Stimulated activated naive CD4-positive, alpha-beta T cell treated with Interleukin-2 at 50 U/mL for 16 hours (primary cell): ENCODE measurements at places on chromosomes 6 and 20.

DNA sequence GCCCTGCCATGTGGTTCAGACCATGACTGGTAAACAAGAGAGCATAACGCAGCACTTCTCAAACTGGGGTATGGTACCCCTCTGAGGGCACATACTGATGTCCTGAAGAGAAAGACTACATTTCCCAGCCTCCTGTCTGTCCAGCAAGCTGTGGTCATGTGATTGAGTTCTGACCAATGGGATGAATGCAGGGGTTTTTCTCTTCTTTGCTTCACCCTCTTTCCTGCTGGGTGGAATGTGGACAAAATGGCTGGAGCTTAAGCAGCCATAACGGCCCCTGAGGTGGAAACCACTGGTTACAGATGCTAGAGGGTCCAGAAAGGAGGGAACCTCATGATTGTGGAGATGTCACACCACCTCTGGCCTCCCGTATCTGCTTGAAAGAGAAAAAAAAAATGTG, 19.4 kb upstream of the KCNB1 start:
- no peak for DNase-seq

DNA sequence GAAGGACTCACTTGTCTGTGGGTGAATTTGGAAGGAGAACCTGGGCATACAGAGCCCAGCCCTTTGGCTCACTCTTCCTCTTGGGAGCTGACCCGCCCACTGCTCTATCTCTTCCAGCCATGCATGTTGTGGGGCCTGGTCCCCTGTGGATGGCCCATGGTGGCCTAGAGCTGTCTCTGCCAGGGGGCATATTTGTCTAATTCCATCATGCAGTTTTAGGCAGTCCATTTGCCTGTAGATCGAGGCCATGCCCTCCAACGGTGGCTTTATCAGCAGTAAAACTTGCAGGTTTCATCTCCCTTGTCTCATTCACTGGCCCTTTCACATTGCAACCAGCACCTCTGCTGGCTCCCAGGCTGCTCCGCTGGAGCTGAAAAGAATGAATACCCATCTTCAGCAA, 12.9 kb upstream of the EZR start:
- DNase-seq = no peak

GRCh38 chr20:21322083-21322710, 19.1 kb downstream of the XRN2 start:
- DNase-seq = no peak

GRCh38 chr6:13044390-13044789, 283.9 kb downstream of the TBC1D7 start:
- no peak for DNase-seq

- no peak for DNase-seq
Measured at GRCh38 chr6:133699741-133700385, 189.1 kb upstream of the TCF21 start.

DNA sequence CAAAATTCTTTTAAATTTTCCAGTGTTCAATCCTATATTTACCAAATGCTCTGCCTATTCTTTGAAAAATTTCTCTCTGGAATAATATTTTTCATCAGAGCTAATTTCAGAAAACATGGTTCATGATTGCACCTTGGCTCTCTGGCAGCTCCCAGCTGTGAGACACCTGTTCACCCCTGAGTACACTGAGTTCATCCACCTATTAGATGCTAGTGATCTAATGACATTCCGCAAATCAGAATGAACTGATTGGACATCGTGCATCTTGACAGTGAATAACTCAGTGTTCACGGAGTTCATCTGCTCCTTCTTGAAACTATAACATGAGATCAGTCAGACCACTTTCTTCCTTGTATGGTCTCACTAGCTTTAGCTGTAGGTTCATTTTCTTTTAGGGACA, 3.9 kb upstream of the SHPRH start:
- no peak for DNase-seq

GRCh38 chr6:160035693-160036330, 66.9 kb downstream of the IGF2R start:
- DNase-seq = no peak

DNA sequence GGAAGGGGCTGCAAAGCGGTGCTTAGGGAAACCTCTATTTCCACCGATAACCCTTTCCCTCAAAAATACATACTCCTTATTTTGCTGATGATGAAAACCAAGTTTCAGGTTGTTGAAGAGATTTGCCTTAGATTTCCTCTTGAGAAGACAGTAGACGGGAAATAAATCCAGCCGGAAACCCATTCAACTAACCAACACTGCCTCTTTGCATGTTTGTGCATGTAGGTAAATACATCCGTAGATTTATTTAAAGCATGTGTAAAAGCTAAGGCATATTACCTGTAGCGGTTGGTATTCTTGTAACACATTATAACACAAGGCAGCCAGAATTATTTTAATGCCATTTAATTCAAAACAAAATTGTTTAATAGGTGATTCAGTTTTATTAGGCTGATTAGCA, 136.3 kb upstream of the SLC22A23 start:
- no peak for DNase-seq

GRCh38 chr20:24961384-24962181, 12.5 kb downstream of the CST7 start:
- no peak for DNase-seq

DNA sequence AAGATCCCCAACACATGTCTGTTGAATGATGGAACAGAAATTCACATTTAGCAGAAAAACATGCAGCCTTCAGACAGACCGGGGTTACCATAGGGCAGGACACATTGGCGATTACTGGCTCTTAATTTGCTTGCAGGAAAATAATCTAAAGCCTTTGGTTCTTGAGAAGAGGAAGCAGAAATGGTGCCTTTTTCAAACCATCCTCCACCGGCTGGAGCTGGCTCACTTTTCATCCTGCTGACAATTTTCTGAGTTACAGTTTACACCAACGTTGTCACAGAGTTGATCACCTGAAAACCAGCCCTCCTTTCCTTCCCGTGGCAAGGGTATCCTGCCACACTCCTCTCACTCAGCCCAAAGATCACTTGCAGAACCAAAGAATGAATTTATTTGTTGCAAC, 32.6 kb downstream of the SF3B5 start:
- no peak for DNase-seq

DNA sequence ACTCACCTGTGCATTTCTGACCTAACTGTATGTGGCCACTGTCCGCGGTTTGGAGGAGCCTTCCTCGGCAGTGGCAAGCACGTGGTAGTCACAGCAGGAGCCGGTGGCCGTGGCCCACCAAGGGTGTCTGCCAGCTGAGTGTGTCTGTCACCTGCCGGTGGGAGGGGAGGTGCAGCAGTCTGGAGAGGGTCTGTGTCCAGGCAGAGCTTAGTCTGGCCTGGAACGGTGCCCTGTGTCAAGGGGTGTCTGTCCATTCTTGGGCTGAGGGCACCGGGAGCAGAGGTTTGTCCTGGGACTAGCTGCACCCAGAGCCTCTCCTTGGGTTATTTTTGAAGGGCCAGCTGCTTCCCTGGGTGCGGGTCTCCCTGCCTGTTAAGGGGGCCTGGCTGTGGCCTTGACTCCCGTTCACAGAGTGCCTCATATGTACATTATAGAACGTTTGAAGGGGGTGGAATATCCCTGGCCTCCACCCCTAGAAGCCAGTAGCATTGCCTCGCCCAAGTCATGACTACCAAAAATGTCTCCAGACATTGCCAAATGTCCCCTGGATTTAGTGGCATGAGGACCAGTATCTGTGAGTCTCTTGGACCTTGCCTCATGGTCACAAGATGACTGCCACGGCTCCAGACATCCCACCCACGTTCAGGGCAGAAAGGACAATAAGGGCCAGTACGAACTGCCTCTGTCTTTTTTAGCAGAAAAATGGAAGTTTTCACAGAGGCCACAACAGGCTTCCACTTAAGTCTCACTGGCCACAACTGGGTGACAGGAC, 5.2 kb downstream of the RBM38 start:
- no peak for DNase-seq

GRCh38 chr6:134706806-134707205, 243.1 kb downstream of the ALDH8A1 start:
- DNase-seq = no peak

DNA sequence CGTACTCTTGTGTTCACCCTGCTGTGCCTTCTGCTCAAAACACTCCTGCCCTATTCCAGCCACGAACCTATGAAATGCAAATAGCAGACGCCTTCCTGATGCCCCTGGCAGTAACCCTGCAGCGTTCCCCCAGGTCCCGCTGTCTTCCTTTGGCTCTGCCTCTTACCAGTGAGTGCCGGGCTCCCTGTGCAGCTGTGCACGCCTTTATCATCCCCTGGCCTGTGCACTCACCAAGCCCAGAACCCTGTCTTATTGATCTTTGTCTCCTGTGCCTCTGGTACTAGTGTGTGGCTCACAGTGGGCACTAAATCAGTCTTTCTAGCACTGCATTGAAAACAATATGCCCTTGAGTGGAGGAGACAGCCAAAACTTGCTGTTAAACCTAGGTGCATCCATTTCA, 19.7 kb downstream of the ZDHHC14 start:
- DNase-seq = no peak

- no peak for DNase-seq
Measured at GRCh38 chr20:32387252-32387651, 29.1 kb downstream of the ASXL1 start.

- DNase-seq = peak; percentile 9
Measured at GRCh38 chr20:3781153-3781910, at the start of gene SPEF1. Gene SPEF1, minus strand, starts transcription at chr20:3781448. Its CDS starts 161 bp downstream, at chr20:3781287.

GRCh38 chr6:116070616-116071389, 10.1 kb upstream of the FRK start:
- DNase-seq = no peak

GRCh38 chr6:130293800-130294199, 71.0 kb upstream of the SAMD3 start:
- no peak for DNase-seq

GRCh38 chr6:33592595-33593413, 12.7 kb upstream of the BAK1 start:
- peak; percentile 32 for DNase-seq

DNA sequence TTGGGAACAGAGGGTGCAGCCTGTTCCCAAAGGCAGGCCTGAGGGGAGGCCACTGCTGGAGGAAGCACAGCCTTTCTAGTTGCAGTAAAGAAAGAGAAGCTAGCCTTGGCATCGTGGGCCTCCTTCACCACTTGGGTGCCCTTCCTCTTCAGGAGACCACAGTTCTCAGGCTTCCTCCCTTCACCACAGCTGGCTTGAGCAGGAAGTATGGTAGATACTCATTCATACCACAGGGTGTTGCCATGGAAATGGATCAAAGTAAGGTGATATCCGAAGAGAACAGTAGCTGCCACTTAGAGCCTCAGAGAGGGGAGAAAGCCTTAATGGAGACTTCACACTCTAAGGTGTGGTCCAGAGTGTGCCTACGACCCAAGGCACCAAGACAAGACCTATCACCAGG, 120.4 kb upstream of the RIPOR2 start:
- peak; percentile 33 for DNase-seq

DNA sequence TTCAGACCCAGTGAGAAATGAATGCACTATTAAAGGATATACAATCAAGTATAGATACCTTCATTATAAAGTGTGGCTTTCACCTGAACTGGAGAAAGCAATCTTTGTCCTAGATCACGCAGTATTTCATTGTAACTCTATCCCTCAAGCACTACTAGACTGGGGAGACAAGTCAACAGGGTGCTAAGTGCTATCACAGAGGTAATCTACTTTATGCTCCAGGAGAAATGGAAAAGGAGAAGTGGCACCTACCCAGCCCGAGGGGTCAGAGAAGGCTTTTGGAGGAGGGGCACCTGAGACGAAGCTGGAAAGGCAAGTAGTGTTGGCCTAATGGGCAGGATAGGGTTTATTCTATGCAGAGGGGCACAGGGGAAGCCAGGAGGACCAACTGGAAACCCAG, 17.1 kb downstream of the ZHX3 start:
- no peak for DNase-seq

DNA sequence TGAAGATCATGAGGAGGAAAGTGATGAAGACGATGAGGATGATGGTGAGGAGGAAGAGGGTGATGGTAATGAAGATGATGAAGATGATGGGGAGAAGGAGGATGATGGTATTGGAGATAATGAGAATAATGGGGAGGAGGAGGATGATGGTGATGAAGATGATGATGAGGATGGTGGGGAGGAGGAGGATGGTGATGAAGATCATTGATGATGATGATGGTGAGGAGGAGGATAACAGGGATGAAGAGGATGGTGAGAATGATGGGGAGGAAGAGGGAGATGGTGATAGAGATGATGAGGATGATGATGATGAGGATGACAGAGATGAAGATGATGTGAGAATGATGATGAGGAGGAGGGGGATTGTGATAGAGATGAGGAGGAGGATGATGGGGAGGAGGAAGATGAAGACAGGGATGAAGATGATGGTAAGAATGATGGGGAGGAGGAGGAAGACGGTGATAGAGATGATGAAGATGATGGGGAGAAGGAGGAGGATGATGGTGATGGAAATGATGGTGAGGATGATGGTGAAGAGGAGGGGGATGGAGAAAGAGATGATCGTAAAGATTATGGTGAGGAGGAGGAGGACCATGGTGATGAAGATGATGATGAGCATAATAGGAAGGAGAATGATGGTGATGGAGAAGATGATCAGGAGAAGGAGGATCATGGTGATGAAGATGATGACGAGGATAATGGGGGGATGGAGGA, 273.7 kb downstream of the SMOC2 start:
- no peak for DNase-seq

- no peak for DNase-seq
Measured at GRCh38 chr6:95133578-95133977, 443.8 kb upstream of the MANEA start.

DNA sequence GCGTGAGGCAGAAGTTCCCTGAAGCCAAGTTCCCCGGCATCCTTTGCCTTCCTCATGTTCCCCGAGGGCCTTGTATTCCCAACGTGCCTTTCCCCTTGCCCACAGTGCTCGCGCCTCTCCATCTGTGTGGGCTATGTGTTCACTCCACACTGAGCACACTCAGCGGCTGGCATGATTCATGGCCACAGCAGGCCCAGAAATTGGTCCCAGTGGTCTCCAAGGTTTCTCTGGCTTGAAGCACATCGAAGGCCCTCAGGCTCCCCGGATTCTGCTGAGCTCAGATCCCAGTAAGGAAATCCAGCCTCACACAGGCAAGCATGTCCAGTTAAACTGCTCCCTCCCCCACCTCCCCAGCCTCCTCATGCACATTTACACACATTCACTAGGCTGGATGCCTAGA, 123.6 kb downstream of the ISM1 start:
- DNase-seq = no peak

GRCh38 chr6:134295953-134296553, 21.9 kb downstream of the SGK1 start:
- DNase-seq = no peak

GRCh38 chr6:21123507-21124436, 469.8 kb upstream of the SOX4 start:
- no peak for DNase-seq

DNA sequence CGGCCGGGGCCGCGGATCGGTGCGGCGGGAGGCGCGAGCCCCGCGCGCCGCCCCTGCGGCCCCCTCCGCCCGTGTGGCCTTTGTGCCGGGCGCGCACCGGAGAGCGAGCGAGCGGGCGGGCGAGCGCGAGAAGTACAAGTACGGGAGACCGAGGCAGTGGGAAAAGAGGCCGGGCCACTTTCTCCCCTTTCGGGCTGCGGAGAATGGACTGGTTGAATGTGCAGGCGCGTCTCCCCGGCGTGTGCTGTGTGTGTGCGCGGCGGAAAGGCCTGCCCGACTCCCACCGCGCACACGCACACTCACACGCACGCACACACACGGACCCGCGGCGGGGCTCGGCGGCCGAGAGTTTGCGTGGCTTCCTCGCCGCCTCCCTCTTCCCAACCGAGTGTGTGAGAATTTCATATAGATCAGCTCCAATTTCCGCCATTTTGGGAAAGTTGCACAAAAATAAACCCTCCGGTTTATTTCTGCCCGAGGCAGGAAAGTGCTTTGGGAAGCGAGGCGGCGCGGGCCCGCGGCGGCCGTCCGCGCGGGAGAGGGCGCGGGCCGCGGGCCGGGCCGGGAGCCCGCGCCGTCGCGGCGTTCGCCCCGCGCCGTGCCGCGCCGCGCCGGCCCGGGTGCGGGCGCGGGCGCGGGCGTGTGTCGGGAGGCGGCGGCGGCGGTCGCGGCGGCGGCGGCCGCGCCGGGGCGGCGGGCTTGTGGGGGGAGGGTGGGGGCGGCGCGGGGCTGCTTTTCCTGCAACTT, 1.1 kb downstream of the L3MBTL3 start:
- DNase-seq = peak; percentile 26
